ENCODE measurements at places on chromosomes 16 and 17.

GRCh38 chr17:73284906-73285602 lies 23.4 kb upstream of the CPSF4L start:
- no peak for DNase-seq

DNA sequence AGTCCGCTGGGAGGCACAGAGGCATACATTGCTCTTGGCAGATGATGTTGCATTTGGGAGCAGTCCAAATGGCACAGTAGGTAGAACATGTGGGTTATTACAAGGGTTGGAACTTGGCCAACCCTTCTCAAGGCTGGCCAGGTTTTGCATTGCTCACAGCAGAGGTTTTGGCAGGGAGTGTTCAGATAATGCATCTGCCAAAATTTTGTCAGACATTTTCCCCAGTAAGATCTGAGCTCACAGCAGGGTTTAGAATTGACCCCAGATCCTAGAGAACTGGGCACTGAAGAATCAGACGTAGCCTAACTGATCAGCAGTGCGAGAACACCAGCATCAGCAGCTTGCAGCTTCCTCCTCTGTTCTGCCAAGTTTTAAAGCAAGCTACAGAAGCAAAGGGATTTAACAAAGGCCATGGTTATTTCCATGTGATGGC lies 468.8 kb upstream of the KIF2B start:
- DNase-seq, result no peak

DNA sequence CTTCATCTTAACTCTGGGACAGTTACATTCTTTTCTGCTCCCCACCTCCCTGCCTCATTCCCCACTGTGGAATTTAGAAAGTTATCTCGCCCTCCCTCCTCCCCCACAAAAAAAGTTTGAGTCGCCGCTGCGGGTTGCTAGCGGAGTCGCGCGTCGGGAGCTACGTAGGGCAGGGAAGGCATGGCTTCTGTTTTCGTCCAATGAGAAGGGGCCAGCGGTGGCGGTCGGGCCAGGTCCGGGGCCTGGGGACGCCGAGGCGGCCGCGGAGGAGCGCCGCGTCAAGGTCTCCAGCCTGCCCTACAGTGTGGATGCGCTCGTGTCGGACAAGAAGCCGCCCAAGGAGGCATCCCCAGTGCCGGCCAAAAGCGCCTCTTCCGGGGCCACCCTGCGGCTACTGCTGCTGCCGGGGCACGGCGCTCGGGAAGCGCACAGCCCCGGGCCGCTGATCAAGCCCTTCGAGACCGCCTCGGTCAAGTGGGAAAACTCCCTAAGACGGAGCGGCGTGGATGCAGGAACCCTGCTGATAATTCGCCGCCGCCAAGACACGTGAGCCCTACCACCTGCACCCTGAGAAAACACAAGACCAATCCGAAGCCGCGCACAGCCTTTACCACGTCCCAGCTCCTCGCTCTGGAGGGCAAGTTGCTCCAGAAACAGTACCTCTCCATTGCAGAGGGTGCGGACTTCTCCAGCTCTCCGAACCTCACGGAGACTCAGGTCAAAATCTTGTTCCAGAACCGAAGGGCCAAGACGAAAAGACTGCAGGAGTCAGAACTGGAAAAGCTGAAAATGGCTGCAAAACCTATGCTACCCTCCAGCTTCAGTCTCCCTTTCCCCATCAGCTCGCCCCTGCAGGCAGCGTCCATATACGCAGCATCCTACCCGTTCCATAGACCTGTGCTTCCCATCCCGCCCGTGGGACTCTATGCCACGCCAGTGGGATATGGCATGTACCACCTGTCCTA lies 8.9 kb downstream of the OR4D1 start:
- DNase-seq, result peak; percentile 18

- no peak for DNase-seq
Observed at GRCh38 chr17:36779550-36779949, 157.7 kb upstream of the LHX1 start.

GRCh38 chr17:6800422-6801027 lies 24.5 kb downstream of the FBXO39 start:
- no peak for DNase-seq

GRCh38 chr16:19701091-19701490 lies 16.9 kb downstream of the KNOP1 start:
- no peak for DNase-seq

All from stimulated activated CD8-positive, alpha-beta memory T cell treated with anti-CD3 and anti-CD28 coated beads, Interleukin-15, amount 100 ng/mL, for 4 hours (primary cell).